ENCODE measurements at places on chromosomes 5 and 9.

DNA sequence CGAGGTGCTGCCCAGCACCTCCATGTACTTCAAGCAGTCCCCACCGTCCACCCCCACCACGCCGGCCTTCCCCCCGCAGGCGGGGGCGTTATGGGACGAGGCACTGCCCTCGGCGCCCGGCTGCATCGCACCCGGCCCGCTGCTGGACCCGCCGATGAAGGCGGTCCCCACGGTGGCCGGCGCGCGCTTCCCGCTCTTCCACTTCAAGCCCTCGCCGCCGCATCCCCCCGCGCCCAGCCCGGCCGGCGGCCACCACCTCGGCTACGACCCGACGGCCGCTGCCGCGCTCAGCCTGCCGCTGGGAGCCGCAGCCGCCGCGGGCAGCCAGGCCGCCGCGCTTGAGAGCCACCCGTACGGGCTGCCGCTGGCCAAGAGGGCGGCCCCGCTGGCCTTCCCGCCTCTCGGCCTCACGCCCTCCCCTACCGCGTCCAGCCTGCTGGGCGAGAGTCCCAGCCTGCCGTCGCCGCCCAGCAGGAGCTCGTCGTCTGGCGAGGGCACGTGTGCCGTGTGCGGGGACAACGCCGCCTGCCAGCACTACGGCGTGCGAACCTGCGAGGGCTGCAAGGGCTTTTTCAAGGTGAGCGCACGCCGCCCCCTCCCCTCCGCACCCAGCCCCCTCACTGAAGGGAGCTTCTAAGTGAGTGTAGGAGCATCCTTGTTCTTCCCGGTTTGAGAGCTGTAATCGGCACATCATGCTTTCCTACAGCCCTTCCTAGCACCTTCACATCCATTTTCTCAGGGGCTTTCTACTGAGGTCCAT lies 6.9 kb downstream of the NR4A3 start:
- DNase-seq = peak; percentile 16

DNA sequence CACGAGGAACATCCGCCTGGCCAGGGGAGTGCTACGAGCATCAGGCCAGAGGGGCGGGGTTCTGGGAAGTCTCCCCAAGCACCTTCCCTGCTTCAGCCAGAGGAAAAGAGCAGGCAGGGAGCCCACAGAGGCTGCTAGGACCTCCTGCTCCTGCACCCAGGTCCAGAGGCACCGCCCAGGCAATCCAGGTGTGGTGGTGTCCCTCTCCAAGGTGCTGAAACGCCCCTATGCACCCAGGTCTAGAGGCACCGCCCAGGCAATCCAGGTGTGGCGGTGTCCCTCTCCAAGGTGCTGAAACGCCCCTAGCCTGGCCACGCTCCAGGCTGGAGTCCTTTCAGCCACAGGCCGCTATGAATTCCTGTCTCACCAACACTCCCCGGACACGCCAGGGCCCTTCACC lies 10.7 kb upstream of the UBAC1 start:
- peak; percentile 47 for DNase-seq

- peak; percentile 11 for DNase-seq
Observed at GRCh38 chr5:73902327-73903051, 276.5 kb downstream of the ARHGEF28 start.

DNA sequence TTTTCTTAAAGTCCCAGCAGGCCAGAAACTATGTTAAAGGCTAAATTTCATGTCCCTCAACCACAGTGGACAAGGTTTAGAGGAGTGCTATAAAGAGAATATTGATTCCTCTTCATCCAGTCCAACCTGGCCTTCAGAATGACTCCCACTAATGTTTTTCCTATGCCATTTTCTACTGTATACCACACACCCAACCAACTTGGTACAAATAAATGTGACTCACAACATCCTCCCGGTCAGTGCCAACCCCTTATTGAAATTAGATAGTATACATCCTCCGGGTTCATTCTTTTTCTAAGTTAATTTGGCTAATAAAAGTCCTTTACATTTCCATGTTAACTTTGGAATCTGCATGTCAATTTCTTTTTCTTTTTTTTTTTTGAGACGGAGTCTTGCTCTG lies 215.1 kb downstream of the TSSK1B start:
- DNase-seq = no peak

DNA sequence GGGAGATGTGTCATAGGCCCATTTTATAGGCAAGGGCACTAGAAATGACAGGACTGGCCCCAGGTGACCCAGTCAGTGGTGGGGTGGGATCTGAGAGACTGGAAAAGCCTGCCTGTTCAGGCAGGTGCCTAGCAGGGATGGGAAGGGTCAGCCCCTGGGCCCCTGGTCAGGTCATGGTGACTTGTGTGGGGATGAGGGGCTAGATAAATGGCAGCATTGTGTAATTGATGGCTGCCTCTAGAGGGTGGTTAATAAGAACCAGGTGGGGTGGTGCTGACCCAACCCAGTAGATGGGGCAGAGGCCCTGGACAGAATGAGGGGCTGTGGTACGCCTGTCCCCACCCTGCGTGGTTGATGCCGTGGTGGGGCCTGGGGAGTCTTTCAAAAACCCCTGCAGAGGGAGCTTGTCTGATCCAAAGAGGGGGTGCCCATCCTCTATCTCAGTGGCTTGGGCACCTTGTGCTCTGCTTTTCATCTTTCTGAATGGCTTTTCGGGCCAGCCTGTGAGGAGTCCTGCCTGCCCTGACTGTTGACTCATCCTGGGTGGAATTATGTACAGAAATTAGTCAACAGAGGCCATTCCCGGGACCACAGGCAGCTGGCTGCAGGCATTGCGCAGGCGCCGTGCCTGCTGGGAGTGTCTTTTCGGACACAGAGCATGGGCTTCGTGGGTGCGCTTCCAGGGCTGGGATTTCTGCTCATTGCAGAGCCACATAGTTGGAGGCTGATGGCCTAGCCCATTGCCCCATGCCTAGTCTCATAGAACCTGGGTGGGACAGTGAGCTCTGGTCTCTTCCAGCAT lies 93.6 kb upstream of the PITX1 start:
- DNase-seq = no peak

GRCh38 chr5:172554562-172554961 lies 86.5 kb upstream of the NEURL1B start:
- no peak for DNase-seq

- DNase-seq = no peak
Observed at GRCh38 chr5:168015506-168015905, 275.9 kb upstream of the WWC1 start.

DNA sequence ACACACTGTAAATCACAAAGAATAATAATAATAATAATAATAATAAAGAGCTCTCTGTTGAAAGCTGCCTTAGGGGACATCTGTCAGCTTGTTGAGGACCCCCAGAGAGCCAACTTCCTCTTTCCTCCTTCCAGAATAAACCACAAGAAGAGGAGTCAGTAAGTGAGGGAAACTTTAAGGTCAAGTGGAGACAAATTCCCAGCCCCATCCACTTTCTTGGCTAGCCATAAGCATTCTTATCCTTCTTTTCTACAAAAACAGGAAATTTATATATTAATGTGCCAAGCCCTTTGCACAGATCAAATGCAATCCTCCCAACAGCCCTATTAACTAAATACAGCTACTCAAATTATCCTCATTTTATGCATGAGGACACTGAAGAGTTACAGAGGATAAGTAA lies 9.4 kb upstream of the C5orf58 start:
- DNase-seq = no peak

DNA sequence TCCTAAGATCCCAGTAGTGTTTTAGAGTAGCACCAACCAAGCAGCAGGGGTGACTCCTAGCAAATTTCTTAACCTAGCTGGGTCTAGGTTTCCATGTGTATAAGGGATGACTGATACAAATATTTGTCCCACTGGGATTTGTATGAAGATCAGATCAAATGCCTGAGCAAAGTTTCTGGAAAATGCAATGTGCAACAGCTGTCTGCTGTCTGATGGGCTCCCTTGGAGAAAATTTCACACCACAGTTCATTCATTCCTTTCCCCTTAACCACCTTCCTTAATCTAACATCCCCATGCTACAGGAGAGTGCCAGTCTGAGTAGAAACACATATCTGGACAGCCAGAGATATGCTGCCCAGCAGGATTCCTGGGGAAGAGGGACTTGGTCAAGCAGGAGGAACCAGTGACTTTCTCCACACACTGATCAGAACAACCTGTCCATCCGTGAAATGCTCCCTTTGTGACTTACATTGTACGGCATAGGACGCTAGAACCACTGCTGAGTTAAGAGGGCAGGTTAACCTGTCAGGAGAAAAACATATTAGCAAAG lies 53.3 kb downstream of the PTPN3 start:
- no peak for DNase-seq

GRCh38 chr5:4019009-4019769 lies 423.6 kb downstream of the IRX1 start:
- no peak for DNase-seq

- DNase-seq = no peak
Observed at GRCh38 chr5:58133631-58134296, 326.1 kb downstream of the PLK2 start.

DNA sequence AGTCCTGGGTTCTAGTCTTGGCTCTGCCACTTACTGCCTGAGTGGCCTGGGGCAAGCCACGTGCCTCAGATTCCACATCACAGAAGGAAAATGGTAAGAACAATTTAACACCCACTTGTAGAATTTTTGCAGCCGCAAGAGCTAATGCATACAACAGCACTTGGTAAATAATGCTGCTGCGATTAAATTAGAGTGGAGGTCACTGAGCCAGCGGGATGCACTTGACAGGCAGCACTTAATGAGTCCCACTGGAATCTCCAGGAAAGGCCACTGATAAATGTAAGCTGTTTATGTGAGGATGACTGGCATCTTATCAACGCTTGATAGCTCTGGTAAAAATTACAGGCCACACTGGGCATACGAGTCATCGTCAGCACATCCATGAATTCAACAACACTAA lies 59.4 kb upstream of the UBTD2 start:
- DNase-seq = no peak

DNA sequence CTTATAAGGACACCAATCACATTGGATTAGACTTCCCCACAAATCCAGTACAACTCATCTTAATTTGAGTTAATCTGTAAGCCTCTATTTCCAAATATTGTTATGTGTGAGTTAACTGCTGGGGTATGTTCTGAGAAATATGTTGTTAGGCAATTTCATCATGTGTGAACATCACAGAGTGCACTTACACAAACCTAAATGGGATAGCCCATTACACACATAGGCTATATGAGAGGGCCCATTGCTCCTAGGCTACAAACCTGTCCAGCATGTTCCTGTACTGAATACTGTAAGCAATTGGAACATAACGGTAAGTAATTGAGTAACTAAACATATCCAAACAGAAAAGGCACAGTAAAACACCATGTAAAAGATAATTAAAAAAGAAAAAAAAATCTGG lies 19.1 kb upstream of the ARSI start:
- DNase-seq = no peak

DNA sequence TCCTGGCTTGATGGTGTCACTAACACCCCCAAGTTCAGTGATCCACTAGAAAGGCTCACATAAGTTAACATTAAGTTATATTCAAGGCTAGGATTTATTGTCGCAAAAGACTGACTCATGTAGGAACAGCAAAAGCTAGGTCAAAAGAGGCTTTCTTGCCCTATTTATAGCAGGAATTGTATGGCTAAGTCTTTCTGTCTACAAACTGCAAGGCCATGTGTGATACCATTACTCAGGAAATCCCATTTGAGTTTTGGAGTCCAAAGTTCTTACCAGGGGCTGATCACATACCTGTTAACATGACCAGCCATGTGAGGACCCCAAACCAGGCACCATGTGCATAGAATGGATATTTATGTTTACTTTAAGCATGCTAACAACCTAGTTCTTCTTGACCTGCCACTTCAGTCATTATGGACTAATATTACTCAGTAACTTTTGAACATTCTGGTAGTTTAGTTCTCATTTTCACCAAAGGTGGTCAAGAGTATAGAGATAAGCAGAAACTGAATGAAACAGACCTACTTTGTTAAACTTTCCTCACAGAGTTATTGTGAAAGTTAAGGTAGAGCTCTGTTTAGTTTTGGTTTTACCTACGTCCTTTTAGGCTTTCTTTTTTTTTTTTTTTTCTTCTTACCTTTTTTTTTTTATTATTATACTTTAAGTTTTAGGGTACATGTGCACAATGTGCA lies 281.1 kb downstream of the FER start:
- no peak for DNase-seq

GRCh38 chr9:36991516-36992134 lies 42.4 kb downstream of the PAX5 start:
- DNase-seq = peak; percentile 52

DNA sequence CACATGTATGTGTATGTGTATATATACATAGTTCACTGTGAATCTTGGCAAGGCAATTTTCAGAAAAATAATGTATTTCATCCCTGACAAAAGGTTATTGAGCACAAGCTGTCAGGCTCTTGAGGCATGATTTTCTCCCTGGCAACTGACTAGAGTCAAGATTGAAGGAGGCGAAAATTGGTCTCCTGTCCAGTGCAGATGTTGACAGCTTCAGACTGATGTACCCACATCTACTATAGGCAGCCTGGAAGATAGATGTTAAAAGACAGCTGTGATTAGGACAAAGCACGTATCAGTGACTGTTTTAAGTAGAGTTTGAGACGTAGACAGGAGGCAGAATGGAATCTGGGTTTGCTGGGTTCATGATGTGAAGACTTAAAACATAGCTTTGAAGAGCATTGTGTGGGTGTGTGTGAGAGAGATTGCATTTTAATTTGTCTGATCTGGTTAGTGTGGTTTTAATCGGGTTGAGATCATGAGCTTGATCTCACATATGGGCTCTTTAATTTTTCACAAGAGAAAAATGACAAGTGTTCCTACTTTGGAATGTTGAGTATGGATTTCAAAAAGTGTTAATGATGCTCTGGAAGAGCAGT lies 39.1 kb downstream of the CTNNA1 start:
- DNase-seq = no peak

GRCh38 chr9:12740845-12741244 lies 34.0 kb upstream of the LURAP1L start:
- DNase-seq = no peak

- no peak for DNase-seq
Observed at GRCh38 chr5:116632890-116633289, 58.3 kb upstream of the SEMA6A start.

- no peak for DNase-seq
Observed at GRCh38 chr9:69809304-69809863, 11.2 kb upstream of the CFAP95 start.

All from hematopoietic multipotent progenitor cell (in vitro differentiated cells).